ENCODE measurements at places on chromosomes 11 and 22. TPM values are rescaled to one million over a fixed set of nuclear protein-coding genes. Genes with fewer than 3 reads are reported as not detected.

OR5A1 gene
- not detected for total RNA-seq

DNA sequence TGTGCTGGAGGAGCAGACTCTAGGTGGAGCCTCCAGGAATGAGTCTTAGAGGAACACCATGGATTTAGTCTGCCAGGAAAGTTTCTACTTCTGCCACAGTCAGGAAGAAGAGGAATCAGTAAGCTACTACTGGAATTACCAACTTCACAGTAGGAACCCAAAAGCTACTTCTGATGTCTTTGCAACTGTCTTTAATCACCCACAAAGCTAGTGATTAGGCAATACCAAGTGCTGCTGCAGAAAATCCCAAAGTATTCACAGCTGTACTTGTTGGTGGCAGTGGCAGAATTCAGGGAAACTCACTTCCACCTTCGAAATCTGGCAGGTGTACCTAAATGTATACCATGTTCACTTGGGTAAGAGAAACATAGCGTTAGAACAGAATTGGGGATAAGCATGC lies 264.5 kb upstream of the SORL1-AS1 start:
- no peak for DNase-seq

DNA sequence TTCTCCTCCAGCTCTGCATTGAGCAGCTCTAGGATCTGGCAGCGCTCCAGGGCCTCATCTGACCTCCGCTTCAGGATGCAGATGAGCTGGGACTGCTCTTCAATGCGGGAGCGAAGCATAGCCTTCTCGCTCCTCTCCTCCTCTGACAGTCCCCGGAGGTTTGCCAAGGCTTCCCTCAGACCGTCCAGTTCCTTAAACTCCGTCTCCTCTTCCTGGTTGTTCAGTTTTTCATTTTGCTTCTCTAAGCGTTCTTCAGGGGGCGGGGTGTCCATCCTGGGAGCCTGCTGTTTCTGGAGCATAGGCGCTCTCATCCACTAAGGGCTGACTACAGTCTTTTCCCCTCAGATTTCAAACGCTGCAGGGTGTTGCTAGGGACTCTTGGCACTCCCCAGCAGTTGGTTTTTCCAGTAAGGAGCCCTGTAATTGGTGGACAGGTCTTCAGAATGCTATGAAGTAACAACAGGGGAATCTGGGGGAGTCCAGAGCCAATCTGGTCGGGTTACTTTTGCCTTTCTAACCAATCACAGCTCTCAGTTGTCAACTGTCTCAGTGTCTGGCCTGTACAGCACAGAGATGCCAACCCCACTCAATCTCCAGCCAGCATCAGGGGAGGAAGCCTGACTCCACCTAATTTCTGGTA lies at the start of gene CCDC89:
Gene CCDC89, minus strand, starts transcription at position 376 of the 640 bp plus-strand sequence. Its CDS starts 65 bp downstream, at position 311.
- DNase-seq: peak; percentile 59

DNA sequence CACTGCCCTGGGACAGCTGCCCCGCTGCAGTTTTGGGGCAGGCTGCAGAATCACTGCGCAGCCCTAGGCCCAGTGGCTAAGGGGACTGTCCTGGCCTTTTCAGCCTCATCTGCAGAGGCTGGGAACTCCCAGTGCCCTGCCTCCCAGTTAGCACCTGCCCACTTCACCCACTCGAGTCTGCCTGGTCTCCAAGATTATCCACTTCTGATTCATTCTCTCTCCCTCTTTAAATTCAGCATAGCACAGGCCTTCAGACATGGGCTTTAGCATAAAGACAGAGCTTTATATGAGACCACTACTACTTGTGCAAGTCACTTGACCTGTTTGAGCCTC lies 8.9 kb downstream of the DAGLA start:
- DNase-seq: no peak

DNA sequence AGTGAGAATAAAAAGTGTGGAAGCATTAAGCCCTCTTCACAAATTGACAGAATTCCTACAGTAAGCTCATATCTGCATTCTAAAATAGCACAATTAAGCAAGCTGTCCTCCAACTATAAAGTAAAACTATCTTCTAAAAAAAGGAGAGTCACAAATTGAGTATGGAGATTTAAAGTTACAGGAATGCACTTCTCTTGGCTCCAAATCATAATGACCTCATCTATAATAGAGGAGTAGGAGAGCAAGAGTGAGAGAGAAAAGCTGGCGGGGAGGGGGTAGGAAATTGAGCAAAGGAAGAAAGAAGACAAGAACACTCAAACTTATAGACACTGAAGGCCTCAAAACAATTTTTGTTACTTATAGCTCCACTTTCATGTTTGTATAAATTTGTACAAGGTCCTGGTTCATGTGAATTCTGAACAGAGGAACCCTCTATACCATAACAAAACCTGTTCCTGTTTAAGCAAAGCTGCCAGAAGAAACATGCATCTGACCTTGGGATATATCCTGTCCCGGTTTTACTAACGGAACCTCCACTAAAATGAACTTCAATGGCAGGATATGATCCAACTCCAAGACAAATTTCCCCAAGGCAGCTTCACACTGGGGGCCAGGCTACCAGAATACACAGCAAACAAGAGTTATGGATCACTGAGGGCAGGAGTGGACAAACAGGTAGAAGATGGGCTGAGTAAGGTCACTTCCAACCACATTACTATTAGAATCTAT lies 37.2 kb downstream of the SLC35F2 start:
- DNase-seq: no peak

- peak; percentile 60 for DNase-seq
These were observed 935 bp downstream of the QSER1 start for GRCh38 chr11:32893343-32894148.

DNA sequence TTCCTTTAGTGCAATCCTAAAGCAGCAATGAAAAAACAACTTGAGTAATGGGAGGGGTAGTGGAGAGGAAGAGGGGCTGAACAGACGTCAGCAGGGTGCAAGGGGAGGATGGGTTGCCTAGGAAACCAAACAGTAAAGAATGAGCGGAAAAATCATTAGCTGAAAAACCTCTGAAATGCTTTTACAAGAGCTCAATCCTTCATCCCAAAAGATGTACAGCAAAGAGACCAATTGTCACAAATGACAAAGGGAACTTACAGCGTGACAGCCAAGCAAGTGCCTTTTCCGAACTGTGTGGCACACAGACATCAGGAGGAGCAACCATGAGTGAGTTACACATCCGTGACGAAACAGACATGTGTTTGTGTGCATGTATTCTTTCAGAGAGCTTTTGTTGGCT lies 104.6 kb downstream of the SIK3 start:
- DNase-seq: no peak

DNA sequence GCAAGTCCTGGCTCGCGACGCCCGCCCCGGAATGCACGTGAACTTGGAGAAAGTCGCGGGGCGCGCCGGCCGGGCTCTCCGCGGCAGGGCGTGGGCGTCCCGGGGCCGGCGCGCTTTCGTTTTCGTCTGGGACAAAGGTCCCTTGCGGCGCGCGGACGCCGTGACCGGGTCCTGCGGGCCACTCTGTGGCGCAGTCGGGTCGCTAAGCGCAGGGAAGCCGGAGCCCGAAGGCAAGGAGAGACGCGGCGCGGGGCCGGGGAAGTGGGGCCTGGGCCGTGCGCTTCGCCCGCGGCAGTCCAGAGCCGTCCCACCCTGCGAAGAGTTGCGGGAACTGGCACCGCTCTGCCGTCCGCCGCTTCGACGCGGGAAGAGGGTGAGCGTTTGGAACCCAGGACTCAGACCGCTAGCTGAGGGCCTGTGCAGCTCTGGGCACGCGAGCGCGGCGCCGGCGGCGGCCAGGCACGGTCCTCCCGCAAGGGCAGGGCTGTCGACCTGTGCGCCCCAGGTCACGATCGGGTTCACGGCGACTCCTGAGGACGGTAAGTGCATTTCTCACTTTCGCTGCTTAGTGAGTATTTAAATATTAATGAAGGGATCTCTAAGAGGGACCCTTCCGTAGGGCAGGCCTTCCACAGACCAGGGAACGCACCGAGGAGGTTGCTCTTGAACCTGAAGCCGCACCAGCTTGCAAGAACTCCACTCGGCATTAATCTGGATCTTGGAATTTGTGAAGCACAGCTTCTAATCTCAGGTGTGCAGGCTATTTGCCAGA lies 78.0 kb upstream of the PPARA start:
- peak; percentile 89 for DNase-seq

DNA sequence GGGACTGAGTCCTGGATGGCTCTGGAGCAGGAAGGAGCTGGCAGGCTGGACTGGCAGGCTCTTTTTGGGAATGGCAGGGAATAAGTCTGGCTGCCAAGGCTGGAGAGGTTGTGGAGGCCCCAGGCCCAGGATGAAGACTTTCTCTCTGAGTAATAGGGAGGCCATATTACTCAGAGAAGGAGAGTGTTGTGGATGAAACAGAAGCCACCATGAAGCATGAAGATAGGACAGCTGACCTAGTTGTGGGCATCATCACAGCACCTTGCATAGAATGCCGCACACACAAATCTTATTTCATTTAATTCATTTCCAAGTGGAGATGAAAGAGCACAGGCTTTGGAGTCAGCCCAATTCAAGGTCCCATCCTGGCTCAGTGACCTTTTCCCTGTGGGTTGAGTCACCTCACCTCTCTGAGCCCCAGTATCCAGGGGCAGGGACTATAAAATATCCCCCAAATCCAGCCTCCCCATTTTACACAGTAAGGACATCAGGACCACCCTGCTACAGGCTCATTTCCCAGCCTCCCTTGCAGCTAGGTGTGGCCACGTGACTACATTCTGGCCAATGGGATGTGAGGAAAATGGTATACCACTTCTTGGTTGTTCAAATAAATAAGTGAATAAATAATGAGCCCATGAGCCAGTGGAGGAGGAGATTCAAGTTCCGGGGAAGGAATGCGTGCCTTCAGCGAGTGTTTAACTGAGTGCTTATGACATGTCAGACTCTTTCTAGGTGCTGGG lies 9.4 kb downstream of the CYTH4 start:
- no peak for DNase-seq

PLA2G3 gene
- not detected for total RNA-seq

GRCh38 chr22:25331050-25331449 lies 111.6 kb downstream of the CRYBB2 start:
- DNase-seq: no peak

LARGE1 gene
- total RNA-seq: 15.0 TPM

DNA sequence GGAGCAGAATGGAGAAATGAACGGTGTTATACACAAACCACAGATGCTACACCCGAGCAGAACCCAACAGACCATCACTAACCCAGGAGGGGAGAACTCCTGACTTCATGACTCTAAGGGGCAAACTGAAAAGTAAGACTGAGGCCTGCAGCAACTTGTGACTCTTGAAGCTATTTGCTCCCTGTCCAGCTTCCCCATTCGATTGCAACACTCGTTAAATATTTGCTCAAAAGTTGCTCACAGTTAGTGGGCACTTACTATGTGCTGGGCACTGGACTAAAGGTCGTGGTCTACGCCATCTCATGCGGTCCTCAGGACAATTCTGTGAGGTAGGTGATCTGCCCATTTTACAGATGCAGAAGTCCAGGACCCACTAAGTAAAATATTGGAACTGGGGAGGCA lies 9.5 kb upstream of the ADA2 start:
- DNase-seq: peak; percentile 84

- DNase-seq: no peak
These were observed 14.1 kb downstream of the PATZ1 start for GRCh38 chr22:31332010-31332409.

DNA sequence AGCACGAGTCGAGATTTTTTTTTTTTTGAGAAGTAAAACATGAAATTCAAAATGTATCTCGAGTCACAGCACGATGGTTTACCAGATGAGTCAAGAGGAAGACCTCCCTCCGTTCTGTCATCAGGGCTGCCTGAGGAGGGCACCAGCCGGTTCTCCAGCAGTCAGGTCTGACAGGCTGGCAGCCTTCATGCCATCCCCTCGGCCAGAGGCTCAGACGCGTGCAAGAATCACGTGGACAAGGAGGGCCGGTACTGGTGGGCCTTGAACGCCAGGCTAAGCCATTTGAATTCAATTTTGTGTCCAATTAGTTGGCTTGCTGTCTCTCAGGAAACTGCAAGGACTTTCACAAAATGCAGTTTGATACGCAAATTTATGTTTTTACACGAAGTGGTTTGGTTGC lies 1412.2 kb downstream of the BRD1 start:
- no peak for DNase-seq

MB gene
- 10.2 TPM for total RNA-seq

- DNase-seq: no peak
These were observed 1203.4 kb downstream of the TBC1D22A start for GRCh38 chr22:47965896-47966295.

Data from right lobe of liver (tissue), 6 donors.